ENCODE measurements at places on chromosomes 16 and 17.

- no peak overlapping the region for H3K4me3 ChIP-seq
- DNase-seq = no peak
- H3K27me3 ChIP-seq = no peaks in the 10 kb centered on the region
- peaks cover 10% of the 10 kb centered on the region for H3K4me1 ChIP-seq
- no peaks in the 10 kb centered on the region for H3K36me3 ChIP-seq
These were observed 33.5 kb upstream of the SREBF1 start for GRCh38 chr17:17870247-17870646.

GRCh38 chr16:19785512-19786130 is 67.5 kb downstream of the IQCK start:
- no peak for DNase-seq
- H3K4me3 ChIP-seq = peak overlapping the region; percentile 8
- peaks cover 14% of the 10 kb centered on the region for H3K4me1 ChIP-seq
- no peaks in the 10 kb centered on the region for H3K36me3 ChIP-seq
- no peaks in the 10 kb centered on the region for H3K27me3 ChIP-seq

DNA sequence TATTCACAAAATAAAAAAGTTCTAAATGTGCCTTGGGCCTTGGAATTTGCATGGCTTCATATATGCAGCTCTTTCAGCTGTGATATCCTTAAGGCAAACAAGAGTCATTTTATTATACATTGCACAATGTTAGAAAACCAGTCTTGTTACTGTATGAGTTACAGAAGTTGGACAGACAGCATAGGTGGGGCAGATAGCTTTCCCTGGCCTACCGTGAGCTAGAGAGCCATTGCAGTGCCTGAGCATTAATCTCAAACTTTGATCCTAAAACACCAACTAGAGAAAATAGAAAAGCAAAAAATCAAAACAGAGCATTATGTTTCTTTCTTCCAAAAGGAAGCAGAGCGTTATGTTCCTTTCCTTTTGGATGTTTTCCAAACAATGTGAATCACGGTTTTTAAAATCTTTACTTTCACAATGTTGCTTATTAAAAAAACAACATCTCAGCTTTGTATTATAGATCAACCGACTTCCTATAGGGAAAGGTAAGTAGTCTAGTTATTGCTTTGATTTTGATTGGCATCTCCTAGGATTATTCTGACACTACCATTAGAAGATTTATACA is 32.2 kb downstream of the ARHGAP44 start:
- H3K27me3 ChIP-seq = no peaks in the 10 kb centered on the region
- no peak overlapping the region for H3K4me3 ChIP-seq
- no peak overlapping the region for H3K27ac ChIP-seq
- DNase-seq = no peak

DNA sequence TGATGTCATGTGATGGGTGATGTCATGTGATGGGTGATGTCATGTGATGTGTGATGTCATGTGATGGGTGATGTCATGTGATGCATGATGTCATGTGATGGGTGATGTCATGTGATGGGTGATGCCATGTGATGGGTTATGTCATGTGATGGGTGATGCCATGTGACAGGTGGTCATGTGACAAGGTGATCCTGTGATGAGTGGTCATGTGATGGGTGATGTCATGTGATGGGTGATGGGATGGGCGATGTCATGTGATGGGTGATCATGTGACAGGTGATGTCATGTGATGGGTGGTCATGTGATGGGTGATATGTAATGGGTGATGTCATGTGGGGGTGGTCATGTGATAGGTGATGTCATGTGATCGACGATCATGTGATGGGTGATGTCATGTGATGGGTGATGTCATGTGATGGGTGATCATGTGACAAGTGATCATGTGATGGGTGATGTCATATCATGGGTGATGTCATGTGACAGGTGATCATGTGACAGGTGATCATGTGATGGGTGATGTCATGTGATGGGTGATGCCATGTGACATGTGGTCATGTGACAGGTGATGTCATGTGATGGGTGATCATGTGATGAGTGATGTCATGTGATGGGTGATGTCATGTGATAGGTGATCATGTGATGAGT is 17.2 kb downstream of the CD300LB start:
- DNase-seq = no peak
- H3K36me3 ChIP-seq = no peaks in the 10 kb centered on the region
- no peak overlapping the region for H3K27ac ChIP-seq
- H3K27me3 ChIP-seq = no peaks in the 10 kb centered on the region

- no peak for DNase-seq
- H3K4me1 ChIP-seq = peaks cover 25% of the 10 kb centered on the region
- no peak overlapping the region for H3K4me3 ChIP-seq
- no peaks in the 10 kb centered on the region for H3K27me3 ChIP-seq
- no peaks in the 10 kb centered on the region for H3K36me3 ChIP-seq
These were observed 1.2 kb upstream of the TMEM204 start for GRCh38 chr16:1532081-1532760.

GRCh38 chr16:88940862-88941817 is 35.9 kb downstream of the CBFA2T3 start:
- DNase-seq = no peak
- H3K36me3 ChIP-seq = no peaks in the 10 kb centered on the region
- peaks cover 10% of the 10 kb centered on the region for H3K27me3 ChIP-seq
- H3K4me3 ChIP-seq = peak overlapping the region; percentile 26
- no peak overlapping the region for H3K27ac ChIP-seq

DNA sequence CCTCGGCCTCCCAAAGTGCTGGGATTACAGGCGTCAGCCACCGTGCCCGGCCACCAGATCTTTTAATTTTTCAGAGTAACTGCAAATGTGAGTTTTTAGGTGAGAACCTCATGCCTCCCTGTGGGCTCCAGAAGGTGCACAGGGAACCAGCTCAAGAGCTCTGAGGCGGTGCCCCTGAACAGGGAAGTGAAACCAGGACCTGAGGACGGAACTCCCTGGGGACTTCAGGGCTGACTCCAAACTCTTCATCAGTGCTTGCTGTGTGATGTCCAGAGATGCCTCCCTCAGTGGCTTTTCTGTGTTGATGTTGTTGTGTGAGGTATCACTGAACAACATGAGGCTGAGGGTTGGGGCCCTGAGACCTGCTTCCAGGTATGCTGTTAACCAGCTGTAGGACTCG is 23.8 kb downstream of the SLC12A3 start:
- H3K4me3 ChIP-seq = no peak overlapping the region
- no peaks in the 10 kb centered on the region for H3K4me1 ChIP-seq
- no peaks in the 10 kb centered on the region for H3K36me3 ChIP-seq
- no peak for DNase-seq
- no peaks in the 10 kb centered on the region for H3K27me3 ChIP-seq

DNA sequence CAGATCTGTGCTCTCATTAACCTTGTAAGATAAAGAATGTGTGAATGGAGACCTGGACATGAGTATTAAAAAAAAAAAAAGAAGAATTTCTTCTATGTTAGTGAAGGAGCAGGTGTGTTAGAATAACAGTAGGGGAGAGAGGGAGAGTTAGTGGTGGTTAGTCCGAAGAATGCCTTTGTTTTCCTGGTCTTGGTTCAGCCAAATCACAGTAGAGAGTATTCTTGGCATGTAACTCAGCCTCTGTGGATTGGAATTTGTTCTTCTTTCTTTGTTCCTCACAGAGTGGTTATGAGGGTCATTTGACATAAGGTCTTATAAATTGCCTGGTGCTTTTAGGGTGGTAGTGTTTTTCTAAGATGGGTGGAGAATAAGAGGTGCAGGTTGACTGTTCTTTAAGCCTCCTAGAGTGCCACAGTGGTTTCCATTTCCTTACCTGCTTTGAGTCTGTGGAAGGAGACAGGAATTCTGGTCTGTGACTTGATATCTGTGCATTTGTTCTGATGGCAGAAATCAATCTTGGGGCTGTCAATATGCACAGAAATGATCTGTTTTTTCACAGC is 17.6 kb downstream of the NUP93 start:
- peak overlapping the region; percentile 43 for H3K27ac ChIP-seq
- H3K4me3 ChIP-seq = no peak overlapping the region
- H3K4me1 ChIP-seq = peaks cover 19% of the 10 kb centered on the region
- H3K27me3 ChIP-seq = no peaks in the 10 kb centered on the region
- H3K36me3 ChIP-seq = no peaks in the 10 kb centered on the region
- DNase-seq = no peak

- no peak overlapping the region for H3K27ac ChIP-seq
- H3K36me3 ChIP-seq = no peaks in the 10 kb centered on the region
- no peak overlapping the region for H3K4me3 ChIP-seq
- no peaks in the 10 kb centered on the region for H3K27me3 ChIP-seq
- no peak for DNase-seq
These were observed 136.0 kb downstream of the SDK2 start for GRCh38 chr17:73508057-73508930.

- DNase-seq = no peak
- H3K4me3 ChIP-seq = no peak overlapping the region
- H3K4me1 ChIP-seq = peaks cover 2% of the 10 kb centered on the region
- no peak overlapping the region for H3K27ac ChIP-seq
These were observed 226.1 kb downstream of the C16orf78 start for GRCh38 chr16:49599704-49600103.

DNA sequence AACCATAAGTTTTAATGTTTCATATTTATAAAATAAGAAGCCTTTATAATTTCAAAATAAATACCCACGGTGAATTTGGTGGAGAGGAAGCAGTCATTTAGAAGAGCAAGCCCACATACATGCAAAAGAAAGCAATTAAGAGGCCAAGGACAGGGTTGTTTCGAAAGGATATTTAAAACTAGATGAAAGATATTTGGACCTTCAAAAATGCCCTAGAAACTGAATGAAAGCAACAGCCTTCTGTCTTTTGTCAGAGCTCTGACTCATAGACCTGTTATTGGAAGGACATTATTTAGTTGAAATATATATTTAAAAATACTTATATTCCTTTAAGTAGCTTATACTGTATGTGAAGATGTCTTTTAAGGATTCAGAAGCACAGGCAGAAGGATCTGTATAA is 8.6 kb upstream of the METTL9 start:
- no peak overlapping the region for H3K4me3 ChIP-seq
- no peaks in the 10 kb centered on the region for H3K27me3 ChIP-seq
- H3K4me1 ChIP-seq = no peaks in the 10 kb centered on the region
- no peak for DNase-seq
- H3K36me3 ChIP-seq = no peaks in the 10 kb centered on the region

DNA sequence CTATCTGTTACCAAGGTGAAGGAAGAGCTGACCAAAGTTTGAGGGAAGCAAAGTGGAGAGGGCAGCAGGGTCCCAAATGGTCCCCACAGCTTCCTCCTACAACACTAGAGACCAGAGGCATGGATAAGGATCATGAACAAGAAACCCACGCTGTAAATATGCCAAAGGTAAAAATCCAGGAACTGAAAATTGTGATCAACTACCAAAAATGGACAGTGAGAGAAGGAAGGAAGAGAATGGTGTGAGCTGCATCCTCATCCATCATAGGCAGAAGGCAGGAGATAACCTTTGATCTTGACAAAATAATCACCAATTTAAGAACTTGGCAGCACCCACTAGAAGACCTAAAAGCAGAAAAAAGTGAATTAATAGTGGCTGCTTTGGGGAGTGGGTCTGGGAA is 66.2 kb downstream of the CYTH1 start:
- H3K4me3 ChIP-seq = no peak overlapping the region
- DNase-seq = no peak
- peaks cover 18% of the 10 kb centered on the region for H3K4me1 ChIP-seq
- H3K36me3 ChIP-seq = no peaks in the 10 kb centered on the region
- H3K27ac ChIP-seq = no peak overlapping the region

GRCh38 chr17:55959756-55960155 is 193.5 kb upstream of the ANKFN1 start:
- H3K27ac ChIP-seq = no peak overlapping the region
- no peaks in the 10 kb centered on the region for H3K4me1 ChIP-seq
- DNase-seq = no peak
- no peaks in the 10 kb centered on the region for H3K36me3 ChIP-seq

DNA sequence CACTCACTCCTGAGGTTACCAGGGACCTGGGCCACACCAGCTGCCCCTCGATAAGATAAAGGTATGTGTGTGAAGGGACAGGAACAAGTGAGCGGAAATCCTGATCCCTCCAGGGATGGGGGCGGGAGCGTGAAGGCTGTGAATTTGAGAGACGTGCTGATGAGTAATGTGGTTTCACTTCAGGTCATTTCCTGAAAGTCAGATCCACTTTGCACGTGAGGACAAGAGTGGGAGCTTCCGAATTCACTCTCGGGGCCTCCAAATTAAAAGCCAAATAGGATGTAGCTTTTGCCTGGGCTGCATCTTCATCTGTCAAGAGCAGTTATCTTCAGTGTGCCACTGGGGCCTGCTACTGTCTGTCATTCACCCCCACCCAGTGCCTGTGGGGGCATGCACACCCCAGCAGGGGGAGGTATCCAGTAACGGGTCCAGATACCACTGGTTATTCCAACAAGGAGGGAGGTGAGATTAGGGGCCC is 87.4 kb upstream of the LHX1 start:
- H3K36me3 ChIP-seq = no peaks in the 10 kb centered on the region
- no peaks in the 10 kb centered on the region for H3K27me3 ChIP-seq
- no peak overlapping the region for H3K27ac ChIP-seq
- no peak for DNase-seq
- no peaks in the 10 kb centered on the region for H3K4me1 ChIP-seq

- no peaks in the 10 kb centered on the region for H3K4me1 ChIP-seq
- H3K27me3 ChIP-seq = no peaks in the 10 kb centered on the region
- H3K36me3 ChIP-seq = no peaks in the 10 kb centered on the region
- H3K4me3 ChIP-seq = no peak overlapping the region
These were observed 27.7 kb downstream of the CDIP1 start for GRCh38 chr16:4510747-4511426.

DNA sequence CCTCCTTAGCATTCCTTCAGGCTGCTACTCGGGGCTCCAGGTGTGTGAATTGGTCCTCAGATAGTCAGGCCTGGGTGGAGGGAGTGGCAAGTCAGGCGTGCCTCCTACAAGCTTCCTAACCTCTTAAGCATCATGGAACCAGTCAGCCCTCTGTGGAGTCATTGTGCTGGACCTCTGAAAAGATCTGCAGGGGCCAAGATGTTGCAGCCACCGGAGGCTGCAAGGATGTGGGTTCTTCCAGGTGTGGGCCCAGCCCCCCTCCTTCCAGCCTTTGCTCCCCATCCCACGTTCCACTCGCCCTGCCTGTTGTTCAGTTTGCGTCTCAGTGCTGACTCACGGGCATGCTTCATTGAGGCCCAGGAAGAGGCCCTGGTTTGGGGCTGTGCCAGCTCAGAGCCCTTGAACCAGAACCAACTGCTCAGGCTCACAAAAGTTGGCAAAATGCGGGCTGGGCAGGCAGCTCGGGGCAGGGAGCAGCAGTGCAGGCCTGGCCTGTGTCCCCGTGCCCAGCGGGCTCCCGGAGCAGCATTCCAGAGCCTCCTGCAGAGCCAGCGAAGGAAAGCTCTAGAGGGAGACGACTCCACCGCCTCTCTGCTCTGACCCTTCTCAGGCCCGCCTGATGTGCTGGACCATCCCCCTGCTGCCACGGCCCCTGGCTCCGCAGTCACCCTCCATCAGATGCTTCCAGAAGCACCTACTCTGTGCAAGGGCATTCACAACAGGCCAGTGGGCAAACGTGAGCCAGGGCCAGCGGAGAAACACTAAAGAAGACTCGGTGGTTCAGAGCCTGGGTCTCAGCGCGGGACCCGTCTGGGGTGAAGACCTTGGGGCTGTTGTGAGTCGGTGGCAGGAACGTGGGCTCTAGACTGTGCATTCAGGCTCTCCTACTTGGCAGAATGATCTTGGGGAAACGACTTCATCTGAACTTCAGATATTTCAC is 7.5 kb downstream of the LDHD start:
- H3K4me1 ChIP-seq = peaks cover 28% of the 10 kb centered on the region
- no peaks in the 10 kb centered on the region for H3K36me3 ChIP-seq
- no peaks in the 10 kb centered on the region for H3K27me3 ChIP-seq
- peak overlapping the region; percentile 73 for H3K27ac ChIP-seq
- peak; percentile 88 for DNase-seq
